ENCODE measurements at places on chromosomes 13 and 19.

GRCh38 chr19:9741476-9742171 is 26.9 kb downstream of the ZNF846 start:
- DNase-seq: no peak

GRCh38 chr13:97310809-97311436 is 88.8 kb downstream of the MBNL2 start:
- no peak for DNase-seq

GRCh38 chr19:6229951-6230712 is 49.6 kb downstream of the MLLT1 start:
- no peak for DNase-seq

DNA sequence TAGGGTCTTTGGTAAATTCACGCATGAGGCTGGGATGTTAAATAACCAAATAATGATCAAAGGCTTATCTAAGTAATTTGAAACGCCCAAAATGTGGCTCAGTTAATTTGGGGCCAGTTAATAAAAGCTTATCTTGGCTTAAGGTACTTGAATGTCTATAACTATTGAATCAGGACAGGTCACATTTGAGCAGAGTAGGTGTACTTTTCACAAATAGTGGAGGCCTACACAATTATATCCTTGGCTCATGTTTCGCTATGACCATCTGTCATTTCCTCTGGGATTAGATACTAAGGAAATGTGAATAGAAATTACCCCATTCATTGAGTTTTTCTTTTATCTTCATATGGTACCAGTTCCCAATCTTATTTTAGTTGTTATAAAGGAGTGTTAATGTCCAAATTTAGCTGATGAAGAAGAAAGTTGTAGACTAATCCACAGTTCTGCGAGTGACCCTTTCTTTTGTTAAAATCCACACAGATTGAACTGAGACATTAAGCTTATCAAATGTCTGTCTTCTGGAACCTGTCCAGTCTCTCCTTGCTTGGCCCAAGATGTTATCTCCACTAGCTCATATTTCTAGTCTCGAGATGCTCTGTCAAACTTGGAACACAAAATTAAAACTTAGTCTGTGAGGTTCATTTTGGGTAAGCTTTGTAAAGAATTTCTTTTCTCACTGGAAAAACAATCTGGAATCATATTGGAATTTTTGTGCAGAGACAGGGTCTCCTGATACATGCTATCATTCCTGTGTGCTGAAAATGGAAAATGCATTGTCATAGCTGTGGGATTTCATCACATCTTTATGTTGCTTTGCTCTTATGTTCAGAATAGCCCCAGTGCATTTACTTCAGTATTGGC is 31.0 kb downstream of the SLAIN1 start:
- DNase-seq: no peak

DNA sequence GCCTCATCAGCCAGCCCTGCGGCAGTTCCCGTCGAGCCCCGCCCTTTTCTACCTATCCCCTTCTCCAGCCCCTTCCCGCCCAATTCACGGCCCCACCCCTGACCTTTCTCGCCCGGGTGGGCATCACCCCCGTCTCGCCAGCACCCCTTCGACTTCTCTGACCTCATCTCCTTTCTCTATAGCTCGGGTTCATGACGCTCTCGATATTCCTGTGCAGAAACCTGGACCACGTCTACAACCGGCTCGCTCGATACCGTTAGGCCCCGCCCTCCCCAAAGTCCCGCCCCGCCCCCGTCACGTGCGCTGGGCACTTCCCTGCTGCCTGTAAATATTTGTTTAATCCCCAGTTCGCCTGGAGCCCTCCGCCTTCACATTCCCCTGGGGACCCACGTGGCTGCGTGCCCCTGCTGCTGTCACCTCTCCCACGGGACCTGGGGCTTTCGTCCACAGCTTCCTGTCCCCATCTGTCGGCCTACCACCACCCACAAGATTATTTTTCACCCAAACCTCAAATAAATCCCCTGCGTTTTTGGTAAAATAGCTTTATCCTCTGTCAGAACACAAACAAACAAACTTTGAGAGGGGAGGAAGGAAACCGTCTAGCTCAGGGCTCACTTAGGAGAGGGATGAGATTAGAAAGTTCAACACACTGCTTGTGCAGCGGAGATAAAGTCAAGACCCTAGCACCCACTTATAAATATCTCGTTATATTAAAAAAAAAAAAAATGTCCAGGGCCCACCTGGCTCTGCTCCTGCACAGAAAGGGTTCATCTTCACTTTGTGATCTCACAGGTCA is 5.1 kb downstream of the CD37 start:
- no peak for DNase-seq

DNA sequence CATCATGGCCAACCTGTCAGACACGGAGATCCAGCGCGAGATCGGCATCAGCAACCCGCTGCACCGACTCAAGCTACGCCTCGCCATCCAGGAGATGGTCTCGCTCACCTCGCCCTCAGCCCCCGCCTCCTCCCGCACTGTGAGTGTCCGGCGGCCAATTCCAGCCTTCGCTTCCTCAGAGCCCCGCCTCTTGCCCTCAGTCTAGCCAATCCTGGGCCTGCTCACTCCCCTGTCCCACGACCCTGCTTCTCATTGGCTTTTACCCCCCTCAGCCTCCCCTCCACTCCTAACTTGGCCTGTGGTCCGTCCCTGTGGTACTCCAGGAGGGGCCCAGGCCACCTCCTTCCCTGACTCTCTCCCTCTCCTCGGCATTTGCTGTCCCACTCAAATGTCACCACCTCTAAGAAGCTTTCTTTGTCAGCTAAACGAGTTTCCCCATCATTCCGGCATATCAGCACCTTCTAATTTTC is 12.3 kb downstream of the HRC start:
- DNase-seq: peak; percentile 88

DNA sequence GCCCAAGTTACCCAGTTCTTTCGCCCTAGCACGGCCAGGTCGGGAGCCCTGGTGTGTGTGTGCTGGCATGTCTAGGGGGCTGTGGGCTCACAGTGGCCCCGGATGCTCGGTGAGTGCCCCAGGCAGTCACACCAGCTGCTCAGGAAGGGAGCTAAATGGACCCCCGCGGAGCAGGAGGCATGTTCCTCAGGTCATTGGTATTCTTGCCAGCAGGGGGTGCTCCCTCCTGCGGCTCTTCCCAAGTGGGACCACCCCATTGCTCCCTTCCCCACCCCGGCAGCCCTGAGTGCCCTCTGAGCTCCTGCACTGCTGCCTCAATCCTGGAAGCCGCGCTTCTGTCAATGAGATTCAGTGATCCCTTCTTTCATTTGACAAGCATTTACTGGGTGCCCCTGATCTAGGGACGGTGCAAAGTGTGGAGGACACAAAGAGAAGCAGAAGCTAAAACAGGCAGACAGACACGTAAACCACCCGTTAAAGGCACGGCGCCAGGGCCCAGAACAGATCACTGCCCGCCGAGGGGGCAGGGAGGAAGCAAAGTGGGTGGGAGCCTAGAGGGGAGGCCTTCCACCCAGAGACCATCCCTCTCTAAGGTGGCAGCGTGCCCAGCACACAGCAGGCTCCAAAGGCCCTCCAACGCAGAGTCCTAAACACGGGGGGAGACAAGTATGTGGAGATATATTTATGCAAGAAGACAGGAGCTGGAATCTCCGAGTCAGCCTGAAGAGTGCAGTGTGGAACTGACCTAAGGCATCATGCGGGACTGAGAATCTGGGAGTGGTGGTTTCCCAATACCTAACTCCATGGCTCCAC is 5.2 kb upstream of the ADPRHL1 start:
- DNase-seq: no peak

GRCh38 chr19:57395710-57396109 is 6.1 kb downstream of the ZNF548 start:
- DNase-seq: no peak

GRCh38 chr13:60707878-60708277 is 310.9 kb downstream of the TDRD3 start:
- no peak for DNase-seq

- no peak for DNase-seq
These were observed 503.4 kb downstream of the SLITRK1 start for GRCh38 chr13:83378908-83379307.

DNA sequence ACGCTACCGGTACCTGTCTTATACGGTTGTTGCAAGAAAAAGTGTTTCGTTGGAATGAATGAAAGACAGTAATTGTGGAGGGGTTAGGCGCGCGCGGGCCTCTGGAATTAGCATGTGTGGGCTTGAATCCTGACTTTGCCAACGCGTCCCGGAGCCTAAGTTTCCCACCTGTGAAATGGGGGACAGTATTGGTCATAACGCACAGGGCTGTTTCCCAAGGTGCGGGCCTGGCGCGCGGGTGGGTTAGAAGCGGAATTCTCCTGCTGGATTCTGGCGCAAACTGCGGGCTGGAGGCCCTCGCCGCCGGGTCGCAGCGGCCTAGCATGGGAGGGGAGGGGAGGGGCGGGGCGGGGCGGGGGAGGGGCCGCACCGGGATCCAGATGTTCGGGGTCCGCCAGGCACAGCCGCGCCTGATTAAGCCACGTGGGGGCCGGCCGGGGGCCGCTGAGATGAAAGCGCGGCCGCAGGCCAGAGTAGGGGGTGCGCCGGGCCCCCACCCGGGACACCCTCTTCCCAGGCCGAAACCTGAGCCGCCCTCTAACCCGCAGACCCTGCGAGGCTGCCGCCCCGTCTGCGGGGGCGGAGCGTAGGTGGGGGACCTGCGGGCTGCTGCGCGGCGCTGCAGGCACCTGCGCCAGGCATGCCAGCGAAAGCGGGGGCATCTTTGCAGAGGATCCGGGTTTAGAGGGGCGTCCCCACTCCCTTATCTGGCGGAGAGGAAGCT is 1.2 kb upstream of the TMEM59L start:
- no peak for DNase-seq

All from right renal cortex interstitium (tissue), 3 donors.